ENCODE measurements at places on chromosomes 12 and 14.

DNA sequence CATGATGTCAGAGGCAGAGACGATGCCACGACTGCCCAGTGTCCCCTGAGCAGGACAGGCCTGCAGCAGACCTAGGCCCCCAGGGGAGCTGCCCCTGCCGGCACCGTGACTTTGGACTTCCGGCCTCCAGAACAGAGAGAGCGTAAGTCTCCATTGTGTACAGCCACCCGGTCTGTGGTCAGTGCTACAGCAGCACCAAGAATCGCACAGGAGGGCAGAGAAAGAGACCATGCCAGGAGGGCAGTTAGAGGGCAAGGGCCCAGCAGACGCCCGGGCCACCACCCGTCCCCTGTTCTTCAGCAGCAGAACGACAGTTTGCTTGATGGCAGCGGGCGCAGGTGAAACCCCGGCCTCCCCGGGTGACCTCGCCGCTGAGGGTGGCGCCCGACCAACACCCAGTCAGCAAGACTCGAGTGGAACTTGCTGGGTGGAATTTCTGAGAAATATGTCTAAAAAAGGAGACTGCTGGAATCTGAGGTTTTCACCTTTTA lies 19.7 kb downstream of the GALNT9 start:
- DNase-seq: no peak

DNA sequence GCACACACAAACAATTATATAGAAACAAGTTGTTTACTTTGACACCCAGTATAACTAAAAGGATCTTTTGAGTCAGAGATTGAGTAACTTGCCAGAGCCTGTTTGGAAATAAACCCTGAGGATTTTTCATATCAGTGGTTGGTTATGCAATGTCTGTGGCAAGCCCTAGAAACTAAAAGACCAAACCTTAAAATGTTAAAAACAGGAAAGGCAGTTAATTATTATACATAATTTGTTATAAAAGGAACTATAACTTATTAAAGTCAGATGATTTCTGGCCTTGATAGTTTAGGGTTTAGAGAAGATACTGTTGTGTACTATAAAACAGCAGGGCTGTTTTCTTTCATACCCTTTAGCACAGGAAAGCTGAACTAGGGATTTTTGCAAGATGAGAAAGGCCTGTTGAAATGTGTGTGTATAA lies 44.1 kb downstream of the PSEN1 start:
- no peak for DNase-seq

GRCh38 chr12:69936214-69936731 lies 111.2 kb downstream of the MYRFL start:
- no peak for DNase-seq

DNA sequence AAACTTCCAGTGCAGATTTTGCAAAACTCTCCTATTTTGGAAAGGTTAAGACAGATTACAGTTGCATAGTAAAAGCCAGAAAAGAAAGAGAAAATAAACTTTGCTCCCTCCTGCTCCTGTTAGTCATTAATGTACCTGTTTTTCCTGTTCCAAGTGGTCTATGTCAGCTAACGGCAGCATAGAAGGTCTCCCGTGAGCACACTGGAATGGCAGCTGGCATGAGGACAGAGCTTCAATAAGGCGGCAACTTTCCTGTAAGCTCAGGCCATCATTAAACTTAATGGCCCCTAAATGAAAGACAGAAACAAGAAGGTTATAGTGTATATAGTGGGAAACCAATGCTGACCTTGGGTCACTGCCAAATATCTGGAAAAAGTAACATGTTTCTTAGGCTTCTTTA lies 16.0 kb downstream of the EIF2B2 start:
- DNase-seq: no peak

GRCh38 chr12:1838205-1838993 lies 18.0 kb downstream of the LRTM2 start:
- DNase-seq: no peak

DNA sequence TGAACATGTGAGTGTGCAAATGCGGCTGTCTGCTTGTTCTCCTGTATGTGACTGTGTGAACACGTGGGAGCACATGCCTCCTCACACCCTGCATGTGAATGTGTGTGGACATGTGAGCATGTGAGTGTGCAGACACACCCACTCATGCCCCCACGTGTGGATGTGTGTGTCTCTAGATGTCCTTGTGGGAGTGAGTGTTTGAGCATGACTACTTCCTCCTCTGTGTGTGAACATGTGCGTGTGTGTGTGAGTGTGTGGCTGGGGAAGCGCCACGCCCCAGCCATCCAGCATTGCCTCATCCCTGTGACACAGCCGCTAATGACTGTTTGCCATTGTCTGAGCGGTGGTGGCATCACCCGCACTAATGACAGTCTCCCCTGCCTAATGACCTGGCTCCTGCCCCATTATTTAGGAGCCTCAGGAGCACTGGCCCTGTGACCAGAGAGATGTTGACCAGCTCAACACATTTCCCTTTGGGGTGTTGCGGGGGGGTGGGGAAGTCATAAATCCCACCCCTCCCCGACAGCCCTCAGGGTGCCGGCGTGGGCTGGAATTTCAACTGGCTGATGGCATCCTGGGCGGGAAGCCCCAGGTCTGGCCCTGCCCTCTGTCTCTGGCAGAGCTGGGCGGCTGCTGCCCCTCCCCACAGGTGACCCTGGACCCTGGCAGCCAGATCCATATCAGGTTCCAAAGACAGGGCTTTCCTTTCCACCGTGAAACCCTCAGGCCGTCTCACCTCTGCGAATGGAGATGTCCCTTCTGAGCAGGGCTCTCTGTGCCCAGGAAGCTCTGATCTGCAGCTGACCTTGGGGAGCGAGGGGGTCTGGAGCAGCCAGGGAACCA lies 11.5 kb upstream of the KRT80 start:
- peak; percentile 13 for DNase-seq

GRCh38 chr12:108720757-108721514 lies 10.4 kb downstream of the CORO1C start:
- DNase-seq: no peak

DNA sequence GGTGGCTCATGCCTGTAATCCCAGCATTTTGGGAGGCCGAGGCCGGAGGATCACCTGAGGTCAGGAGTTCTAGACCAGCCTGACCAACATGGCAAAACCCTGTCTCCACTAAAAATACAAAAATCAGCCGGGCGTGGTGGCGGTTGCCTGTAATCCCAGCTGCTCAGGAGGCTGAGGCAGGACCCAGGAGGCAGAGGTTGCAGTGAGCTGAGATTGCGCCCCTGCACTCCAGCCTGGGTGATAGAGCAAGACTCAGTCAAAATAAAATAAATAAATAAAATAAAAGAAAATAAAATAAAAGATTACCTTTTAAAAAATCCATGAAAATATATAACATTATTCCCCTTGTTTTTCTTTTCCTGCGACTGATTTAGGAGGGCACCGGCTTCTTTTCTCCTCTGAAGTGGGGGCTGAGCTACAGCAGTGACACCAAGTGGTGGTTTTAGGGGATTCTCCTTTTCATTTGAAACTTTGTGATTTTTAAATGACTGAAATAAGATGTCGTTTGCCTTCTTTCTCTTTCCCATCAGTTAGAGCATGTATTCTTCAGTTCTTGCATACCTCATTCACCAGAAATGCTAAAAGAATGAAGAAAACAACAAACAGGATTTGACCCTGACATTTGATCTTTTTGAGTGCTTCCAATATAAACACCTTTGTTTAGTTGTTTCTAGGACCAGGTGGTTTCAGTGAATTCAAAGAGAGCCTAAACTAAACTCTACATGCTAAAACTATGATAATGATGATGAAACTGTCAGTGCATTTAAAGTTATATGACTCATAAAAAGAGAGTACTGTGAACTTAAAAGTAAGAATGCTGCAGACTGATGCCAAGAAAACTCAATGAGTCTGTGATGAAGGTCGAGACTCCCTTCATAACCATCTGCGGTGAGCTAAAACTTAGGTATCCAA lies 22.6 kb upstream of the PKP2 start:
- peak; percentile 60 for DNase-seq

DNA sequence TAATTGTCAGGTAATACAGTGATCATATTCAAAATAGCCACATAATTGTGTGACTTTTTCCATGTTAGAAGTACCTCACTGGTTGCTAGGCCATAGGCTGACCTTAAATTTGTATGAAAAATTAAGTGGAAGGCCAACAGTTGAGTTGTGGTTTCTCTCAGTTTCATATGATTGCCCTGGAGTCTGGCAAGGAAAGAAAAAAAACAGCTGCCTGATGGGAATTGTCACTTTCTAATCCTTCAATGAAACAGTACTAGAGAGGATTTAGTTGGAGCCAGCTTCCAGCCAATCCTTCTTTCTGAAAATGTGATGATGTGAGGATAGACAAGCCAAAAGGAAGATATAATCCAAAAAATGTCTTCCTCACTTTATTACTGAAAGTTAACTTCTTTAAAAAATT lies 113.6 kb downstream of the ALX1 start:
- no peak for DNase-seq
